LoVo (cell line): ENCODE measurements at places on chromosomes 1 and 21.

DNA sequence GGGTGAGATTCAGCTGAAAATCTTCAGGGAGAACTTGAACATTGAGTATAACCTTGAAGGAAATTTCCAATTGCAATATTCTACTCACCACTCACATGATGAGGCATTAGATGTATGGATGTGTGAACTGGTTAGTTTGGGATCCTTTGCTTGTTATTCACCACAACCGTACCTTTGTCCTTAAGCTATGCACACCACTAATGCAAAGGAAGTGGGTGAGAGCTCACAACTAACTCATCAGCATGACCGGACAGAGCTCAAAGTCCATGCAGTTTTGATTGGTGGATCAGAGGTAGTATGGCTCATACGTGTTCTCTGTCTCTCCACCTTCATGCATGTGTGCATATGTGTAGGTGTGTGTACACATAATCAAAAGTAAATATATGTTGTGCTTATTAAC is 43.5 kb upstream of the MROH9 start:
- DNase-seq: no peak

DNA sequence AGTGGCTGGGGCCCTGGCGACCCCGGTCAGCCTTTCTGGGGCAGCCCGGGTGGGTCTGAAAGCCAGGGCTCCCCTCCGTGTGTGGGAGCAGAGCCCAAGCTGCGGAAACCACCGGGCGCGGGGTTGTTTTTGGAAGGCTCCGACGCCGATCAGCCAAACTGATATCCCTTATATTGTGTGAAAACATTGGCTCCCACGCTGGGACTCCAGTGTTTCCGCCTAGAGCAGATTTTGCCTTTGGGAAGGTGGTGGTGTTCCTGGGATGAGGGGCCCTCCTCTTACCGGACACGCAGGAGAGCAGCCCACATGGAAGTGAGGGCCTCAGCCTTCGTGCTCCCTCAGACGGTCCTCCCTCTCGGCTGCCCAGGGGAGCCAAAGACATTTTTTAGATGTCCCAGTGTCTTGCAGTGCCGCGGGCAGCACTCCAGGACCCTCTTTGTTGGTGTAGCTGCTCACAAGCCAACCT is 54.3 kb downstream of the NGF start:
- no peak for DNase-seq

GRCh38 chr1:175713381-175713780 is 30.0 kb downstream of the TNR start:
- no peak for DNase-seq

- peak; percentile 99 for DNase-seq
These were observed at the start of gene CSDE1 for GRCh38 chr1:114757455-114758255. TSS of gene CSDE1 (minus strand) at chr1:114757984. CDS start at chr1:114739890, 18,094 bp downstream.

DNA sequence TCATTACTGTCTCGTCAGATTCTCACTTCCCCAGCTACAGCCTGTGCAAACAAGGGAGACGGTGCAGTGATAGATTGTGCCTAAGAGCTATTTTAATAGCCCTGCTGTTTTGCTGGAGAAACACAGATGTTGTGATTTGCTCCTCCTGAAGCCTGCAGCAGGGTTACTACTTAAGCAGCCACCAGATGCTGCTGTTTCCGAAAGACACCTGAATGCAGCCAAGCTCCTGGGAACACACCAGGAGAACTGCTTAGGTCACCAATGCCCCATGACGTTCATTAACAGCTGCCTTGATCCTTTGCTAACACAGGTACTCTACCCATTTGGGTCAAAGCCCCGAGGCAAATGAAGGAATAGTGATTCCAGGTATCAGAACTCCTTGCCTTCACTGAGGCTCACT is 411.8 kb upstream of the DAB1 start:
- no peak for DNase-seq

- DNase-seq: peak; percentile 57
These were observed 1.4 kb downstream of the DVL1 start for GRCh38 chr1:1347663-1348419.

DNA sequence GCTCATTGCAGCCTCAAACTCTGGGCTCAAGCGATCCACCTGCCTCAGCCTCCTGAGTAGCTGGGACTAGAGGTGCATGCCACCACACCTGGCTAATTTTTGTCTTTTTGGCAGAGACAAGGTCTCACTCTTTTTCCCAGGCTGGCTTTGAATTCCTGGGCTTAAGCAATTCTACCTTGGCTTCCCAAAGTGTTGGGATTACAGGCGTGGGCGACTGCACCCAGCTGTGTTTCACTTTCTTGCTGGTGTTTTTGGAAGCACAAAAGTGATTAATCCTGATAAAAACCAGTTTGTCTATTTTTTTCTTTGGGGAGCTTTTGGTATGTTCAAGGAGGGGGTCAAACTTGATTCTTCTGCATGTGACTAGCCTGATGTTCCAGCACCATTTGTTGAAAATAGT is 19.3 kb downstream of the RNF11 start:
- no peak for DNase-seq

DNA sequence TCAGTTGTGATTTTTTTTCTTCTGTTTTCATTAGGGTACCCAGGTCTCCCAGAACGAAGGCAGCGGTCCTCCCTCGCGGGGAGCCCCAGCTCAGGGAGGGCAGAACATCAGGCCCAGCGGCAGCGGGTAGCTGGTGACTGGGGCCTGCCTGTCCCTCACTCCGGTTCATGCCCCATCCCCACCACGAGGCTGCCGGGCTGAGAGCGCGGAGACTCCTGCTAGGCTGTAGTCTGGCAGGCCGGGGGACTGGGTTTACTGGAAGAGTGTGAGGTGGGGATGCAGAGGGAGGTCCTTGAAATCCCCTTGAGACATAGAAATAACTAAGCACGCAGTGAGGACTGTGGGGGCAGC is 10.5 kb downstream of the BRINP2 start:
- DNase-seq: no peak

GRCh38 chr1:217273866-217274265 is 357.0 kb downstream of the GPATCH2 start:
- no peak for DNase-seq
